NCI-H1092 (cell line): ENCODE measurements at places on chromosomes 16 and 17.

- DNase-seq = no peak
These were observed 13.5 kb upstream of the METRNL start for GRCh38 chr17:83065660-83066542.

DNA sequence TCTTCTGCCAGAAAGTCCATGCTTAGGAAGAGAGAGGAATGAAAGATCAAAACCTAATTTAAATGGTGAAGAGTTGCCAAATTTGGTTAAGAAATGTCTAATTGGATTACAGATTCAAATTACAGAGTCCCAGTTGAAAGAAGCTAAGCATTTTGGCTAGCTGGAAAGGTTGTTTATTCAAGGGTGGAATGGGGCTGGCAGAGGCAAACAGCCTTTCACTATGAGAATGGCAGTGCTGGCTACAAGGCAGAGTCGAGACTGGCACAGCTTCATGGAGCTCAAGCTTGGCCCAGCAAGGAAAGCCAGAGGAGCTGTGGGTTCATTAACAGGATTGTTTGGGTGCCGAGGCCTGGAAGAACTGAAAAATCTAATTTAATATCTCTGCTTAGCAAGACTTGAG lies 13.6 kb downstream of the MAP3K3 start:
- no peak for DNase-seq

DNA sequence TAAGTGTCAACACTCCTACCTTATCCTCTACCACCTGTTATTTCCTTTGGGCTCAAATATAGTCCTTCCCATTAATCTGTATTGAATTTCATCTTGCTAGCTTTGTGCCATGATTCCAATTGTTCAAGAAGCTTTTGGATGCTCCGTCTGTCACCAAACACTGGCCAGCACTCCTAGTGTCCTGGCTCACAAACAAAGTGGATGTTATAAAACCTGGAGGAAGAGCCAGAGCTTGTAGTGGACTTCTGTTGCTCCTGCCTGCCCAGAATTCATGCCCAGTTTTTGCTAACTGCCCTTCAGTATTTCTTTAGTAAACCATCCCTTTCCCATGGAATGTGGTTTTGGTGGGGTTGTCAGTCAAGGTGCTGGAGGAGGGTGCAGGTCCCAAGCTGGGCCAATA lies 77.2 kb upstream of the HS3ST2 start:
- no peak for DNase-seq

DNA sequence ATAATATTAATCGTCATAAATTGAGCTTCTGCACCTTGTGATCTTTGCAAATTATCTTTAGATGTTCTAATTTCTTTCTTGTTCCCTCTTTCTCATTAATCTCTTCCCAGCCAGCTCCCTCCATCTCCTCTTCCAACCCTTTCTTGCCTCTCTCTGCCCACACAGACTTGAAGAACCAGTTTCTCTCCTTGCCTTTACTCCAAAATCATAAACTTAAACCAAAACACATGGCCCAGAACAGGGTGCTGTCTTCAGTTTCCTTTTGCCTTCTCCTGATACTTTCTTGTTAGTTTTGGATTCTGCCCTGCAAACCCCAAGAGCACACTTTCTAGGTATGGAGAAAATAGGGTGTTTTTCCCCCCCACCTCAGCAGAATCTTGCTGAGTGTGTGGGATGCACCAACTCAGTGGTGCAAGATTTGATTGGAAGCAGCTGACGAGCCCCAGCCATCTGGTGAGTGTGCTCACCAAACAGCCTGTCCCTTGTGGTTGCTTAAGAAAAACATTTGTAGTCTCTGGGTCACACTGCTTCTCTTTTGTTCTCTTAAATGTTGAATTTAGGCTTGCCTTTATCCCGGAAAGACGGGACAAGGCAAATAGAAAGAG lies 175.8 kb upstream of the MAF start:
- no peak for DNase-seq

DNA sequence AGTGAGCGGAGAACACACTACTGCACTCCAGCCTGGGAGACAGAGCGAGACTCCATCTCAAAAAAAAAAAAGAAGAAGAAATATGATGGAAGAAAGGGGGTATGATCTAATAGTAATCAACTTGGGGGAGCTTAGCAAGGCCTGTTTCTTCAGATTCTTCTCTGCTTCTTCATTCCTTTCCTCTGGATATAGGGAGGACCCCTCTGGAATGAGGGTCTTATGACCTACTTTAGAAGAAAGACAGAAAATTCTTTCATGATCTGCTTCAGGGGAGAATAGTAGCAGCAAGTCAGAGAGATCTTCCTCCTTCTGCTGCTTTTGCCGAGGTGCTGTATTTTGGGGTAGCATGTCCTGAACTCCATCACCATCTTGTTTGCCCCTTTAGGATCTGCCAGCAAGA lies 44.9 kb upstream of the ETV4 start:
- no peak for DNase-seq

DNA sequence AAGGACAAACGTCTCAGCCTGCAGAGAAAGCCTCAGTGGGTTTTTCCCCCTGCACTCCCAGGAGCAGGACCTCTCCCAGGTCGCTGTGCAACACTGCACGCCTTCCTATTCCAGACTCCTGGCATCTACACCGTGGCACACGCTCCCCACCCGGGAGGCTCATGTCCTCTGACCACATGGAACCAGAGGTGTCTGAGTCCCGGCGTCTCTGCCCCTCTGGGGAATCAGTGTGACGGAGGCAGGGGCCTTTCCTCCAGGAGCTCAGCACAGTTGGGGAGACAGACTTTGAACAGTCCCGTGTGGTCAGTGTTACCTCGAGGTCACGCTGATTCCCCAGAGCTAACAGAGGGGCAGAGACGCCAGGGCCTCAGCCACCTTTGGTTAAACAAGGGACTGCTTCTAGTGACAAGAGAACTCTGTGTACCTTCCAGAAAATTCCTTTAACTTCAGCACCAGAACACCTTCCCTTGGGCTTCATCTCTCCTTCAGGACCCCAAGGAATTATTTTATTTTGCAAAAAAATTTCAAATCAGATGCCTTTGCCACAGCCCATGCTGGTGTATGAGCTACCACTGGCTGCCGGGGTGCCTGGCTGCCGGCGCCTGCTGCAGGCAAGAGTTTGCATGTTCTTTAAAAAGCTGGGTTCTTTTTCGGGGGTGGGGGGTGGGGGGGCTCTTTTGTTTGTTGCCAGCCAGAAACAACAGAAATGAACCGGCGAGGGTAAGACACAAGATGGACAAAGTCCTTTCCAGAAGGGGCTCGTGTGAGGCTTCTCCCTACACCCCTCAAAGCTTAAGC lies 6.6 kb downstream of the CANT1 start:
- no peak for DNase-seq

DNA sequence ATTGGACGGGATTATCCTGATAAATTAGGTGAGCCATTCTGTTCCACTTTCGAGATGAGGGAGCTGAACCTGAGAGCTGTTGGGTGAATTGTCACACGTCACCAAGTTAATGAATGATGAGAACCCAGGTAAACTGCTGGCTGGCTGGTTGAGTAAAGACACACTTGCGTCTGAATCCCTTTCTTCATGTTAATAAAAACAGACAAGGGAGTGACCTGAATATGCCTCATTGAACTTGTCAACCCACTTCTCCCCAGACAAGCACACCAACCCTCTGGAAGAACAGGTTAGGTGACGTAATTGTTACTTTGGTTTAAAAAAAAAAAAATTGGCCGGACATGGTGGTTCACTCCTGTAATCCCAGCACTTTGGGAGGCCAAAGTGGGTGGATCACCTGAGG lies 400.9 kb upstream of the CDH5 start:
- no peak for DNase-seq

DNA sequence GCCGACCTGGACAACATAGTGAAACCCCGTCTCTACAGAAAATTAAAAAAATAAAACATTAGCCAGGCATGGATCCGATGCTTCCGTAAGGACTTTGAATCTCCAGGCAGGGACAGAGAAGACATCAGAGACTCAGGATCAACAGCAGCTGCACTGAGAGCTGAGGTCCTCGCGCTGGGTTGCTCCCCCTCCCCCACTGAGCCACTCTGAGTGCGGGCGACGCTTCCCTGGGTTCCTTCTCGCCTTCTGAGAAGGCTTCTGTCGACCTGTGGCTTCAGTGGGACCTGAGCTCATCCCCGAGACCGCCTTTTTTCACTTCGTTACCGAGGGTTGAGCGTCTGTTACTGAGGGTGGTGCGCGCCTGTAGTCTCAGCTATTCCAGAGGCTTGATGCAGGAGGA lies 20.4 kb downstream of the ACTG1 start:
- no peak for DNase-seq

DNA sequence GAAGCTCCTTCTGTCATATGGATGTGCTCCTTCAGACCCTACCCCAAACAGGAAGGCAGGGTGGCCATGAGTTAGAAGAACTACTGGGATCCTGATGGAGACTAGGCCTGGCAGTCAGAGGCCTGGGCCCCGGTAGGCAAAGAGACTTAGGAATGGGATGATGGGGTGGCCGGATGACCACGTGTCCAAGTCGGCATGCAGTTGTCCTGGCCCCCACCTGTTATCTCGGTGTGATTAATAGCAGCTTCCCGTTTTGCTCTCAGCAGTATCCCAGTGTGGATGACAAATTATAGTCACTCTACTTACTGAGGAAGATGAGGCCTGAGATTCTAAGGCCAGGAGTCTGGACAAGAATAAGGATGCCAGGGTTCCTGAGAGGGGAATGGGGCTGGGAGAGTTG lies 1.5 kb downstream of the TNFSF12 start:
- DNase-seq = no peak

- peak; percentile 71 for DNase-seq
These were observed 246.9 kb upstream of the GSE1 start for GRCh38 chr16:85366031-85366763.

DNA sequence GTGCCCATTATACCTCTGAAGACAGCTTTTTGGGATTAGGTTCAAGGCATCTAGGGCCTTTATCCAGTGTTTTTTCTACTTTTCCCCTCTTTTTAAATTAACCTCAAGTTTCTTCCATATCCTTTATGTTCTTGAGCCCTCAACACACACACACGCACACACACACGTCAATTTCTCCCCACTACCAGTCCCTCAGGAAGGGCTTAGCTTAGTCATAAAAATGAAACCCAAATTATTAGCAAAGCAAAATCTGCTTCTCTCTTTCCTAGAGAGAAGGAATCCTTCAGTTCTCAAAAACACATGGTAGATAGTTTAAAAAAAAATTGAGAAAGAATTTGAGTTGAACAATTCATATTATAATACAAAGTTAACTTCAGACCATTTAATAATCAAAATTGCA lies 401.1 kb downstream of the XYLT1 start:
- no peak for DNase-seq

DNA sequence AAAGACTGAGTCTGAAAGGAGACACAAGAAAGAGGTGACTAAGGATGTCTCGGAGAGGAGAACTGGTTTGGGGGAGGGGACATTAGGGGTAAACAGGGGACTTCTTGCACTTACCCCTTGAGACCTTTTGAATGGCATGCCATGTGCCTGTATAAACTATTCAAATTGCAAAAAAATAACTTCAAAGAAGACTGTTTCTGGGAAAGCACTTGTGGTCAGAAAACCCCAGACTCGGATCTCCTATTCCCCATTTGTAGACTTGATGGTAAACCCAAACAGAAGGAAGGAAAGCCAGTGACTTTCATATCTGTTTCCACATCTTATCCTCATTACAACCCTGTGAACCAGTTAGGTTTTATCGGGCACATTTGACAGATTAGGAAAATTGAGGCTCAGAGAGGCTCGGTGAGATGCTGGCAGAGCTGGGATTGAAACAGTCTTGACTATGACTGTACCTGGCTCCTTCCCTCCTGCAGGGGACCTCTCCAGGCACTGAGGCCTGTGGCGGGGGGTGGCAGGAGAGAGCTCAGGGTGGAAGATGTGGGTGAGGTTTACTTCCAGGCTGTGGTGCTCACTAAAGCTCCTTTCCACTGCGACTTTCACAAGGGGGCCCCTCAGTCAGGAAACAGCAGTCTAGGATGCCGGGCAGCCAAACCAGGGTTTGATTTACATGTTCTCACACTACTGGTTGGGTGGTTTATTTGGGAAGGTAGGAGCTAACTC lies 30.5 kb upstream of the PLCG2 start:
- no peak for DNase-seq

DNA sequence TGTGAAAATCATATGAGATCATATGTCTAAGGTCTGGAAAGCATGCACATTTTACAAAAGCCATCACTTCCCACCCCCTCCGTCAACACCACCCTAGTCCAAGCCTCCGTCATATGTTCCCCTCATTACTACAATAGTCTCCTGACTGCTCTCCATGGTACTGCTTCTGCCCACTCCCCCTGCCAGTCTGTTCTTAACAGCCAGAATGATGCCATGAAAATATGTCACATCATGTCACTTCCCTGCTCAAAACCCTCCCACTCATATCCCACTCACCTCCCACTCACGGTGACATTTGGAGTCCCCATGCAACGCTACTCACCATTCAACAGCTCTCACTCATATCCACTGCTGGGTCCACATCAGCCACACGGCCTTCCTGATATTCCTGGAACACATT lies 432.3 kb downstream of the XYLT1 start:
- no peak for DNase-seq

DNA sequence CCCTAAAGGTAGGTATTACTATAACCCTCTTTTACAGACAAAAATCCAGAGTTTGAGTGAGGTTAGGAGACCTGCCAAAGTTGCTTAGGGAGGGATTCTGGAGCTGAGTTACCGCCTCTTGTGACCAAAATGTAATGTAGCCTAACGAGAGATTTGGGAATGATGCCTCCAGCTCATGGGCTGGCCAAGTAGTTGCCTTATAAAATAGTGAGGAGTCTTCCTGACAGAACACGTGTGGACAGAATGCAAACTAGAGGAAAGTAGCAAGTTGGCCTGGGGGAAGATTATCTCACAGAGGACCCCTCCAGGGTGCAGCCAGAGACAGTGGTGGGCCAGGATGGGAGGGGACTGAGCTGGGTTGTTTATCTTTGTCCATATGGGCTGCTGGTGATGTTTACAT lies 543.7 kb upstream of the CDH11 start:
- no peak for DNase-seq

DNA sequence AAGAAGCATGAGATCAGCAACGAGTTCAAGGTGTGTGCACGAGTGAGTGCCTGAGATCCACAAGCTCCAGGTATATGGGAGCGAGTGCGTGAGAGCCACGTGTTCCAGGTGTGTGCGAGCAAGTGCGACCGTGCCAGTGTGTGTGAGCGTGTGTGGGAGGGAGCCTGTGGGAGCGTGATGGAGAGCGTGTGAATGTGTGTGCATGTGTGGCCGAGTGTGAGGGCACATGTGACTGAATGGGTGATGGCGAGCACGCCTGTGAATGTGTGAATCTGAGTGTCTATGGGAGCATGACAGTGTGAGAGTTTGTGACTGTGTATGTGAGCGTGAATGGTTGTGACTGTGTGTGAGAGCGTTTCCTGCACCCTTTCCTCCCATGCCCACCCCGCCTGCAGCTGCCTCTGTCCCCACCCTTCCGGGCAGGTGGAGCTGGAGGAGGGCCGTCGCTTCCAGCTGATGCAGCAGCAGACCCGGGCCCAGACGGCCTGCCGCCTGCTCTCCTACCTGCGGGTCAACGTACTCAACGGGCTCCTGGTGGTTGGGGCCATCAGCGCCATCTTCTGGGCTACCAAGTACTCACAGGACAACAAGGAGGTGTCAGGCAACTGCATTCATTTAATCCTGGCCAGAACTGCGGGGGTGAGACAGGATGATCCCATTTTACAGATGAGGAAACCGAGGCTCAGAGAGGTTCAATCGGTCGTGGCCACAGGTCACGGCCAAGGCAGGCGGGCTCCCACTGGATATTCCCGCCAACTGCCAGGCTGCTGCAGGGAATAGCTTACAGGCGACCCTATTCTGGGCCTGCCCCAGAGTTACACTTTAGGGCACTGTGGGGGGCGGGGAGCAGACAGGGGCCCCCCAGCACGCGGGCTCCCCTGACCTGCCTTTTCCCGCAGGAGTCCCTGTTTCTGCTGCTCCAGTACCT lies 3.7 kb downstream of the TMC8 start:
- DNase-seq = peak; percentile 27
